ENCODE measurements at places on chromosomes 5 and 9. TPM values are rescaled to one million over a fixed set of nuclear protein-coding genes. Genes with fewer than 3 reads are reported as not detected.

FOXD4 gene
- 0.99 TPM for total RNA-seq

ABLIM3 gene
- total RNA-seq, result 40.7 TPM

- H3K4me1 ChIP-seq, result peaks cover 10% of the 10 kb centered on the region
- no peaks in the 10 kb centered on the region for H3K27me3 ChIP-seq
- H3K4me3 ChIP-seq, result no peak overlapping the region
- H3K36me3 ChIP-seq, result peaks cover 37% of the 10 kb centered on the region
Measured at GRCh38 chr5:908172-908571, 15.5 kb downstream of the TRIP13 start.

GRCh38 chr9:98491231-98491651 is 217.5 kb downstream of the GABBR2 start:
- H3K4me1 ChIP-seq, result peaks cover 5% of the 10 kb centered on the region
- no peaks in the 10 kb centered on the region for H3K27me3 ChIP-seq
- DNase-seq, result no peak
- peaks cover 22% of the 10 kb centered on the region for H3K36me3 ChIP-seq

Measured in spinal cord (tissue), 10 donors.